ENCODE measurements at places on chromosomes 1 and 21. TPM values are rescaled to one million over a fixed set of nuclear protein-coding genes. Genes with fewer than 3 reads are reported as not detected.

FYB2 gene
- not detected for total RNA-seq

TRIM58 gene
- total RNA-seq: not detected

PTPRU gene
- 0.74 TPM for total RNA-seq

LEFTY2 gene
- total RNA-seq: not detected

FMO3 gene
- not detected for total RNA-seq

THEM5 gene
- not detected for total RNA-seq

MYBPH gene
- total RNA-seq: not detected

HSPB7 gene
- not detected for total RNA-seq

BRDT gene
- not detected for total RNA-seq

HJV gene
- total RNA-seq: not detected

A3GALT2 gene
- not detected for total RNA-seq

WNT3A gene
- total RNA-seq: not detected

RIMKLA gene
- 9.8 TPM for total RNA-seq

ADAMTS5 gene
- total RNA-seq: not detected

CCDC30 gene
- total RNA-seq: 0.60 TPM

TTC24 gene
- 20.2 TPM for total RNA-seq

PROK1 gene
- not detected for total RNA-seq

CEP85 gene
- 32.8 TPM for total RNA-seq

TMCC2 gene
- 7.1 TPM for total RNA-seq

GLMP gene
- 9.3 TPM for total RNA-seq

PHTF1 gene
- 14.4 TPM for total RNA-seq

IQGAP3 gene
- total RNA-seq: 14.4 TPM

Data from activated CD8-positive, alpha-beta T cell treated with anti-CD3 and anti-CD28 coated beads for 36 hours (primary cell).